ENCODE measurements at places on chromosomes 5 and 9.

- DNase-seq: no peak
Measured at GRCh38 chr9:93555370-93555769, 21.0 kb upstream of the PHF2 start.

DNA sequence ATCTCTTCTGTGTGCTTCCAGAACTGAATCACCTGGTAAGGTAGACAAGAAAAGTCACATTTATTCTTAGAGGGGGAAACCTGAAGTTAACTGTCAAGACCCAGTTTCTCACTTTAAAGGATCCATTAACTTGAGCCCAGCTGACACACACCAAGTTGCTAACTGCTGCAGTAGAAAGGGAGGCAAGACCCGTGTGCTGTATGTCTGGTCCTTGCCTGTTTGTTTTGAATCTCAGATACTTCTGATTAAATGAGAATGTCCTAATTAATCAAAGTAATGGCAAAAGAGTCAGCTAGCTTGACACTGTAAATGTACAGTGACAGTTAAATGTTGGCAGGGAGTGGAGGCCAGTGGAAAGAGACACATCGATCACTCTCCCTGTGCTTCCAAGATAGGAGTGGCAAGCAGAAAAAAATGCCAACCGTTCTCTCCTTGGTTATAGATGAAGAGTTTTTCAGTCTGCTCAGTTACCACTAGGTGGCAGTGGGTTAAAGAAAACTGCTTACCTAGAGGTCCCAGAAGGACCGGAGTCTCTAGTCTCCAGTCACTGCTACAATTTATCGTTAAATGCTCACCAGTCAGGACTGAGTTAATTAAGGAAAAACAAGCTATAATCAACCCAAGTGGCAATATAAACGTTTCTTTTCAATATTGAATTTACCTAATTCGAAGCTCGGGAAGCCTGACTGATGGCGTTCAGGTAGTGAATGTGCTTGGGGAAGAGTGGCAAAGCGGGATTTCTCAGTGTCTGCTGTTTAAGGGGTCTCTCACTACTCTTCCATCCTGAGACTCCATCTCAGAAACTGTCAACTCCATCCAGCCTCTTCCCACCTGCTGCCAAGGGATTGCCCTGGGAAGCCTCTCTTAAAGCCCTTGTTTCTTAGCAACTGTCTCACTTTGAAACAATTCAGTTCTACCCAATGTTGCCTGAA, 18.4 kb downstream of the LSM11 start:
- peak; percentile 5 for DNase-seq

DNA sequence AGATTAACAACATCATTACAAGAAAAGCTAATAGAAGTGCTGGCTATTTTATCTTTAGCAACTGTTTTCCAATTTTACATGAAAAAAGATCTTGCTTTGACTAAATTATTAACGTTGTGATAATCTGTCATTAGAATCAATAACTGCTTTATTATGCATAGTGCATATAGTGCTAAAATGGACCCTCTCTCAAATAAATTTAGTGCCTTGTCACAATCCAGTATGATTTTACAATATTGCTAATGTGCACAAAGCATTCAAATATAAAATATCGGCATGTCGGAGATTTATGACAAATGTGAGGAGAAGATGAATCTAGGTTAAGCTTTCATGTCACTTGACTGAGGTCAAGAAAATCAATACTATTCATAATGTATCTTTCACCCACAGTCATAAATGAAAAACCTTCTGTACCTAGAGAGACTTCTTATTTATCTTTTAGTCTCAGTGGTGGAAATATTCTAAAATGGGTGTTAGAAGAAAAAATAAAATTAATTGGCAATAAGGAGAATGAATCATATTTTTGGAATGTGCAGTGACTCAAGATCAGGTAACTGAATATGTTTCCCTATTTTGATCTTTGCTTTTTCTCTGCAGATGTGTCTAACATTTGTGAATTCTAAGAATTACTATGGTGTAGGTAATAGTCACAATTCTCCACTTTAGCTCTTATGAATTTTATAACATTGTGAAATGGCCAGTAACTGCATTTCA, 672.9 kb upstream of the GRAMD2B start:
- DNase-seq: no peak

- DNase-seq: no peak
Measured at GRCh38 chr9:126050605-126050990, 276.0 kb upstream of the MVB12B start.

- no peak for DNase-seq
Measured at GRCh38 chr5:37926732-37927131, 86.9 kb upstream of the GDNF start.

GRCh38 chr5:65359981-65360380, 121.7 kb downstream of the ADAMTS6 start:
- DNase-seq: no peak

- DNase-seq: no peak
Measured at GRCh38 chr9:116608064-116608463, 79.0 kb upstream of the TRIM32 start.

DNA sequence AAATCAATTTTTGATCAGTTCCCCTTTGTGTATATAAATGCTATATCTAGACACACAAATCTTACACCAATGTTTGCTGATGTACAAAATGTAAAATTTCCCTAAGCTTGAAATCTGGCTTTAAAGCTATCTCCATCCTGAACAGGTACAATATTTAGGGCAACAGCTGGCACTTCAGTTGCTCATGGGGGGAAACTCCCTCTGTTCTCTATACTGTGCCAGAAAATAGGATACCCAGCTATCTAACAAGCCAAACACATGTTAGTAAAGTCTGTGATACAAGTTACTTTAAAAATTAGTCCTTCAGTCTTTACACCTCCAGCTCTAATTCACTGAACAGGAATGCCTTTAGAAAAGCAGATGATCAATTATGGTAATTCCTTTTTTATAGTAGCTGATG, 191.8 kb downstream of the SLF1 start:
- DNase-seq: no peak

DNA sequence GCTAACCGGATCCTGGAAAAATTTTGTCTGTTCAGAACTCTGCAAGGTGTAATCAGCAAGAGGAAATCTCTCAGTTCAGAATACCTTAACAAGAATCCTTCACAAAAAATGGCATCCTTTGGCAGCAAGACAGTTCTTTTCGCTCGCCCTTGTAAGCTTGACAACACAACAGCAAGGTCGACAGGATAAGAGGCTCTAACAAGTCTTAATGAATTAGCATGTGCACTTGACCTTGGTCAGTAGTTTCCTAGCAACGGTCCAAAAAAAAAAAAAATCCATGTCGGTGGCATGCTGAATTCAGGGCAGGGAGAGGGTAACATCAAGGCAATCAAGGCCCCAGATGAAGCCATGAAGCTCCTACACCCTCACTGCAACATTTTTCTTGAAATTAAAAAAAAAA, 172.8 kb downstream of the APBA1 start:
- DNase-seq: no peak

DNA sequence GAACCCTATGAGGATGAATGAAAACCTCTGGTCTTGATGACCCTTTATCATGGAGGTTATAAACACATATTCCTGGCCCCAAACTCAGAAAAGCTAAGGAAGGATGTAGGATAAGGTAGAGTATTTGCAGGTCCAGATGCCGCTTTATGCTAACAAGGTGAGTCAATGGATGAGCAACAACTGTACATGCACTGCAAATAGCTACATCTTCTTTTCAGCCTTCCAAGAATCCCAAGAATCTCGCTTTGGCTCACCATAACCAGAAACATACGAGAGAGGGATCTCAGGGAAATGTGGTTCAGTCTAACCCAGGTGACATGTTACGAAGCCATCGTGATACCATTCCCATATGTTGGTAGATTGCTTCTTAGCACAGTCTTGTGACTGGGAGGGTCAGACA, 152.3 kb upstream of the ANKH start:
- no peak for DNase-seq

DNA sequence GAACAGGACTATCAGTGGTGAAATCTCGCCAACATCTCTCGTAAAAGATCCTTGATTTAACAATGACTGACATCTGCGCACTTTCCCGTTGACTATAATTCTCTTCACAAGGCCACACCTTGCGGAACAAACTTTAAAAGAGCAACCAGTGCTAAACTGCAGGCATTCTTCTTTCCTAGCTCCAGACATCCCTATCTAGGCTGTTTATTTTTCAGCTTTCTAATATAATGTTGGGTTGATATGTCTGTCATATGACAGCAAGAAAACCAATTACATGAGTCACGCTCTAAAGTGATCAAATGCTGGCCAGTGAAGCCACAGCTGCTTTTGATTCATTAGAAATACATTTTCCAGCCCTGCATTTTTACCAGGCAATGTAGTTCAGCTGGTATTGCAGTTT, 162.5 kb downstream of the ELAVL2 start:
- no peak for DNase-seq

GRCh38 chr9:88215196-88216125, 77.2 kb upstream of the SPATA31C2 start:
- DNase-seq: no peak

DNA sequence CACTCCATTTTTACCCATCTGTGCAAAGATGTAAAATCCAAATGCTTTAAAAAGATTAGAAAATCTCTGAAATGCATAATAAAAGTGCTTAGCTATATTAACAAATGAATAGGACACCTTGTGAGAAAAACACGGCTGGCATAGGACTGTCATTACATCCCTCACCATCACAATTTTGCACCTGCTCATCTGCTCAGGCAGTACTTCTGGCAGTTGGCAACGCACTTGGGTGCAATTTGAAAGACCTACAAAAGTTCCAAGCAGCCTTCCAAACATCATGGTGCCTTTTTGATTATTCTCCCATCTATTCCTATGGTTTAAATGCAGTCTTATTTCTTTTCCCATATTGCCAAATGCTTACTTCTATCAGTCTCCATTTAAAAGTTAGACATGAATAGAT, 501.8 kb downstream of the ENC1 start:
- no peak for DNase-seq

GRCh38 chr9:18073002-18073401, 401.0 kb upstream of the ADAMTSL1 start:
- DNase-seq: no peak

GRCh38 chr9:7320841-7321240, 478.7 kb downstream of the DMAC1 start:
- DNase-seq: no peak

GRCh38 chr5:132663771-132664695, 6.1 kb downstream of the IL13 start:
- no peak for DNase-seq

- no peak for DNase-seq
Measured at GRCh38 chr5:139605887-139606286, 42.3 kb upstream of the CXXC5 start.

- DNase-seq: no peak
Measured at GRCh38 chr5:67168069-67168468, 28.5 kb downstream of the CD180 start.

GRCh38 chr9:104092875-104093600, 1.1 kb upstream of the SMC2 start:
- DNase-seq: no peak

DNA sequence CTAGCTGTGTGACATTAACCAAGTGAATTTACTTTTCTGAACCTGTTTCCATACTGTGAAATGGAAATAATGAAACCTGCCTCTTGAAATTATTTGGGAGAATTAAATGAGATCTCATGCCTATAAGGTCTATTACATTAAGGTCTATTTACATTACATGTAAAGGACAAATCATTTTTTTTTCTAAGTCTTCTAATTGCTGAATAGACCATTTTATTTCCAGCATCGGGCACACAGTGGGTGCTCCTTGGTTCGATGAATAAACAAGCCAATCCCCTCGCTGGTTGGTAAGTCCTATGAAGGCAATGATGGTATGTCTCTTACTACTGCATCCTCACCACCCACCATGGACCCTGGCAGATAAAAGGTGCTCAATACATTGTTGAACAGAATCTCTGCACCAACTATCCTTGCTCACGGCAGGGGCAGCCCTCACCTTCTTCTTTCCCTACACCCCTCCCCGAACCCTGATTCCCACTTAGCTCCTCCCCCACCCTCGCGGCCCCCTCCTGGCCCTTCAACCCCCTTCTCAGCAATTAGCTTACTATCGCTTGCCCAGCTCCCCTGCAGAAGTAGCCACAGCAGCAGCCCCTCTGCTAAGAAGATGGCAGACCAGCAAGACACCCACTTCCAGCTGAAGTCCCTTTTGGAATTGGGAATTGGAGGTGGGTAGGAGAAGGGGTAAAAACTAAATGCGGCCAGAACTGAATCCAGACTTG, 3.0 kb downstream of the PCDH1 start:
- DNase-seq: no peak

DNA sequence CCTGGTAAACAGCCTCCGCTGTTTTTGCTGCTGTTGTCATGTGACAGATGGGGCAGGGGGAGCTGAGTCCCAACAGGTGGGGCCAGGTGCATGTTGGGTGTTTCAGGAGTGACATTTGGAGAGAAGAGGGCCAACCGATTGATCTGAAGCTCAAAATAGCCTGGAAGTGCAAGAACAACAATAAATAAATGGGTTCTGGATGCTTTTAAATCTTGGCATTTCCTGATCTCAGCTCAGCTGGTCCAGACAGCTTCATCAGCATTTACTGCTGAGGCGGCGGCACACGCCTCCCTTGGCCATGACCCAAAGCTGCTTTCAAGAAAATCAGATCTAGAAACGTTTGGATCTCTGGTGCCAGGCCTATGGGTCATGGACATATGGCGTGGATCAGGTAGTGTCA, 70.5 kb downstream of the PPARGC1B start:
- no peak for DNase-seq

- DNase-seq: no peak
Measured at GRCh38 chr5:84585218-84585617, 200.5 kb upstream of the EDIL3 start.

DNA sequence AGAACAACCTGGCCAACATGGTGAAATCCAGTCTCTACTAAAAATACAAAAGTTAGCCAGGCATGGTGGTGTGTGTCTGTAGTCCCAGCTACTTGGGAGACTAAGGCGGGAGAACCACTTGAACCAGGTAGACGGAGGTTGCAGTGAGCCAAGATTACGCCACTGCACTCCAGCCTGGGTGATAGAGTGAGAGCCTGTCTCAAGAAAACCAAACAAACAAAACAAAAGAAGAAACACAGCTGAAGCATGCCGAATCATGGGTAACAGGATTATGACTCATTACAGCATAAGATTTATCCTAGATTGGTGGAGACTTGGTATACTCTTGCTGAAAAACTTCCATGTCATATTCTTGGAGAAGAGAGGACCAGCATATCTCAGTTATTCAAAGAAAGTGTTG, 236.7 kb upstream of the CCNH start:
- no peak for DNase-seq

GRCh38 chr5:108028883-108029282, 353.0 kb downstream of the FBXL17 start:
- no peak for DNase-seq

- DNase-seq: no peak
Measured at GRCh38 chr5:113193311-113193978, 216.8 kb downstream of the DCP2 start.

GRCh38 chr9:8329561-8330283, 530.1 kb upstream of the DMAC1 start:
- DNase-seq: no peak
